ENCODE measurements at places on chromosomes 3 and 15.

GRCh38 chr3:63576846-63577245 is 75.6 kb upstream of the SNTN start:
- DNase-seq, result no peak

GRCh38 chr3:107589454-107589853 is 66.7 kb downstream of the BBX start:
- no peak for DNase-seq

DNA sequence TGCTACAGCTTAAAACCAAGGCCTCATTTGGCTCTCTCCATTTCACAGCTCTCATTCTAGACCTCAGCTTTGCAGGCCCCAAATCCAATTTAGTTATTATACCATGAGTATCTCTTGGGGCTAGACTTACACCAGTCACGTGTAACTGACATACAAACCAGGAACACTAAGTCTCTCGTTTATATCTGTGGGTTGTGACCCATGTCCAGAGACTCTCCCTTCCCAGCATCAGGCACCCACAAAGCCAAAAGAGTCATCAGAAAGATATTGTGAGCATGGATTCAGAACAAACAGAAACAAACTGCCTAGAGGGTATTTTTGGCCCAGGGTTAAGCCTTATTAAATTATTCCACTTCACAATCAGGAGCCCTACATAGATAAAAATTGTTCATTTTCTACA is 5.6 kb upstream of the CCDC13 start:
- DNase-seq, result no peak

- no peak for DNase-seq
Observed at GRCh38 chr3:194277104-194277785, 73.9 kb downstream of the CPN2 start.
